NCI-H510A treated with DMSO at 0.1 percent for 48 hours (cell line): ENCODE measurements at places on chromosomes 3 and 15.

GRCh38 chr15:68734352-68734751, 86.3 kb downstream of the ANP32A start:
- DNase-seq, result no peak

GRCh38 chr3:138800248-138800647, 34.5 kb downstream of the PIK3CB start:
- DNase-seq, result no peak

DNA sequence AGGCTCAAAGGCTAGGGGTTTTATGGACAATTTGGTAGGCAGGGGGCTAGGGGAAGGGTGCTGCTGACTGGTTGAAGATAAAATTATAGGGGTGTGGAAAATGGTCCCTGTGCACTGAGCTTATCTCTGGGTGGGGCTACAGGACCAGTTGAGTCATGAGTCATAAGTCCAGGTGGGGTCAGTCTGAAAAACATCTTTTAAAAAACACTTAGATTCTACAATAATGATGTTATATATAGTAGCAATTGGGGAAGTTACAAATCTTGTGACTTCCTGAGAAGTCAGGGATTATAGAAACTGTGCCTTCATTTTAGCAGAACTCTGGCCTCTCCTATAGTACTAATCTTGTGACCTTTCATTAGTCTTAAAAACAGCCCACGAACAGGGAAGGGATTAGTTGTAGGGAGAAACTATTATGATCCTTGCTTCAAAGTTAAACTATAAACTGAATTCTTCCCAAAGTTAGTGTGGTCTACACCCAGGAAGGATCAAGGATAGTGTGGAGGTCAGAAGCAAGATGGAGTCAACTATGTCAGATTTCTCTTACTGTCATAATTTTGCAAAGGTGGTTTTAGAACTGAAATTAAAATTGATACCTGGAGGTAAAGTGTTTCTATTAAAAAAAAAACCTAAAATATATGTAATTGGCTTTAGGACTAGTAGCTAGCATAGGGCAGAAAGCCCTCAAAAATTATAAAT, 130.1 kb downstream of the P2RY1 start:
- no peak for DNase-seq

- no peak for DNase-seq
These were observed 17.7 kb downstream of the PTH1R start for GRCh38 chr3:46895204-46895660.

- no peak for DNase-seq
These were observed 21.4 kb upstream of the PRTG start for GRCh38 chr15:55764398-55764797.

DNA sequence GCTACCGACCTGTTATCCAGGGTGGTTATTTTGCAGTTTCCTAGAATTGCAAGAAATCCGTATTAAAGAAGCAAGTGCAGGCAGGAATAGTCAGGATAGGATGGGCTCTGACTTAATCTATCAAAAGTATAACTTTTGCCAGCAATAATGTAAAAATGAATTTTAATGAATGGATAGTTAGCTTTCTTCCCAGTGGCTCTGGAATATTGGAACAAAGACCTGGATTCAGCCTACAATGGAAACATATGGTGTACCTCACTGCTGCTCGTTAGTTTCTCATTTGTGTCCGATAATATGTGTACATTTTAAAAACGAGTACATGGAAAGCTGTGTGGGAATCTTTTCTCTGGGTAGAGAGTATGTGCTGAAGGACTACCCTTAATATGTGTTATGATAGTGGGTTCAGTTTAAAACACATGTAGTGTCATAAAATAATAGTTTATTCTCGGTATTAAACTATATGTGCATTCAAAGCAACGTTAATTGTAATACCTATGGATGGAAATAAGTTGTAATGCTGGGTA, 805 bp downstream of the SERPINI1 start:
- peak; percentile 14 for DNase-seq

- DNase-seq, result no peak
These were observed 19.8 kb downstream of the MRPS11 start for GRCh38 chr15:88487178-88487795.

GRCh38 chr3:166688665-166689064, 691.4 kb downstream of the ZBBX start:
- no peak for DNase-seq

GRCh38 chr3:101995371-101996046, 146.2 kb downstream of the NFKBIZ start:
- DNase-seq, result no peak

DNA sequence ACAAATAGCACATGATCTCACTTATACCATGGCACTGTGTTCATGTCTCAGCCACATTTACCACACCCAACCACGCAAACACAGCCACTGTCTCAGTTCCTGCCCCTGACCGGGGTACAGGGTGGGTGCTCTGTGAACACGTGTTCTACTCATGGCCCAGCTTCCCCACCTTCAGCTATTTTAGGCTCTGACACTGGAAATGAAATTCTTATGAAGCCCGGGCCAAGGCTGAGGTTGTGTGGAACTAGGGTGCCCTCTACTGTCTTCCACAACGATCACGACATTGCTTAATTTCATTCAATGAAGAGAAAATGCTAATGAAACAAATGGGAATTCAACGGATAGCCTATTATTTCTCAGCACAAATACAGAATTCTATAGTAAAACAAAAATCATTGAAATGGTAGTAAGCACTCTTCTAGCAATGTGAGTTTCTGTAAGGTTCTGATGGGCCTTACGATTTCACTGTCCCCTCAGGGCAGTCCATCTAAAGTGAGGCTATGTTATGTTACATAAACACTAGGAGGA, 2.1 kb upstream of the GABRA5 start:
- DNase-seq, result peak; percentile 27

- DNase-seq, result no peak
These were observed 185.9 kb downstream of the SUCLG2 start for GRCh38 chr3:67468511-67468910.

- DNase-seq, result no peak
These were observed 431.4 kb downstream of the GRM7 start for GRCh38 chr3:7292362-7292761.

DNA sequence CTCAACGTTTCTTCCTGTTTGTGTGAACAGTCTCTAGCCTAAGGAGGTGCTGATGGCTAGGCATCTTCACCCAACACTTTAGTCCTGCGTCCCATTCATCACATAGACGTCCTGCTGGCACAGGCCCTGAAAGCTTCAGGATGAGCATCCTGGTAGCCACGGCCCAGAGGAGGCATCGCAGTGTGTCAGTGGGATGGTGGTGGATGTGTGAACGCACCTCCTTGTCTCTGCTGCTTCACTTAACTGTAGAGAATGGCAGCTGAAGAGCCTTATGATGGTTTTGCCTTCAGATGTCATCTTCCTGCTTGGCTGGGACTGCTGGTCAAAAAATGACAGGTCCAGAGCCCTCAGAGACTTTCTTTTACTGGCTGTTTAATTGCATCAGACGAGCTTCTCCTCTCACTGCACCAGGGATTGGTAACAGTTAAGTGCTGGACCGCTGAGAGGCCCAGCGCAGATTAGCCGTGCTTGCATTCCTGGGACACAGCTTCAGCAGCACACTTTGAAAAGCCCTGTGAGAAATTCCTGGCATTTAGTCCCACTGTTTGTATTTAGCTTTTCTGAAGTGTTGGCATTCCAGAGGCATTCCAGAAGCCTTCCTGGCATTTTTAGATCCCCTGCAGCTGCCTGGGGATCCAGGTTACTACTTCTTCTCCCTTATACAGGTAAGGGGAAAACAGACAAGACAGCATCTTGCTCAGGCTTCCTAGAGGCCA, 132.4 kb upstream of the PLXNA1 start:
- DNase-seq, result no peak

DNA sequence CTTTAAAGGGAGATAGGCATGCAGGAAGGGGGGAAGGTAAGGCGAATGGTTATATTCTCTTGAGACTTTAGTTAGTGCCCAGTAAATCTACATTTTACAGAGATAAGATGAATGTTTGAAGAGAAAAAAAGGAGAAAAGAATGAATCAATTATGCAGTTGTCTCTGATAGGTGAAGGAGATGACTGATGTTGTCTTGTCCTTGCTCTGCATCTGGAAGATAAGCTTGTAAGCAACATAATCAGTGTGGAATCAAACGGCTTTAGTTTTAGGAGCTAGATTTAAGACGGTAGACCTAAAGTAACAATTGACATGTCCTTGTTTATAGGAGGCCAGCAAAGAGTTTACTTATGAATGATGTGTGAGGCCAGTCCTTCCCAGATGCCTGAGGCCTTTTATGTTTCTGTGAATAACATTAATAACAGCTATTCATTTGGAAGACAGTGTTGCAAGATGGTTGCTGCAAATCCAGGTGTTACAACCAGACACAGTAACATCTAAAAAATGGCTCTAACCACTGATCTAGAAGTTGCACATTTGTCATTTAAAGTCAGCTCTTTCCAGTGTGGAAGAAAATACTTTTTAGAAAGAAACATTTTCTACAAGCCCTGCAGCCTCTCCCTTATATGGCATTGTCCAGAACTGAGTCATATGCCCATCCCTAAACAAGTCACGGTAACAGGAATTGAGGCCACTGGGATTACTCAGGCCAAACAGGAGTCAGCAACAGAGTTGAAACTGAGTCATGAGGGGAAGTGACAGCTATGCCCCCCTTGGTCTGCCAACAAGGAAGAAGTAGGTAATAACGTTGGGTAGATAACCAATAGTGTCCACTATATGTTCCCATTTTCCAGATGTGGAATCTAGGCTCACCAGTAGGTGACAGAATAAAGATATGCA, 77.5 kb upstream of the FBN1 start:
- no peak for DNase-seq

DNA sequence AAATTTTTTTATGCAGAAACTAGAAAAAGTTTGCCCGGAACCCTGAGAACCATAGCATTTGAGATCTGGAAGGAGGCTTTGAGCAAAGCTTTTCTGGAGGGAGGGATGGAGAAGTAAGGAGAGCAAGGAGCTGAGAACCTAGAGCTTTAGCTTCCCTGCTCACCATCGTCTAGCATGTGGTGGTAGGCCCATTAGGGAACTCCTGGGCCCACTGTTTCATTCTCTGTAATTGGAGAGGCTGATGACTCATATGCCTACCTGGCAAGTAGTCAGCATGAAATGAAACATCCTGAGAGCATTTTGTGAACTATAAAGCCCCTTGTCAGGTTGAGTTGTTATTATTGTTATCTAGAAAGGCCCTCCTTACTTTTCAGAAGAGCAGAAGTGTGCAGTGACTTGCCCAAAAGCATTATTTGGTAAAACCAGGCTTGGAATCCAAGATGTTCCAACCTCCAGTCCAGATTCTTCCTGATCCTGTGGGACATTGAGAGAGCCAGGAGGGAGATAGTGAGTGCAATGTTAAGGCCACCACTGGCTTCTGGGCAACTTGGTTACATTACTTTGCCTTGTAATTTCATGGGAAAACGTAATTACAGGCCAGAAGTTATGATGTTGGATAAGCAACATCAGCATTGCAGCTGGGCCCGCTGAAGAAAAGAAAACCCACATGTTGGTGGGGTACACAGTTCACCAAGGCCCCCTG, 104.5 kb upstream of the BFSP2 start:
- DNase-seq, result no peak

DNA sequence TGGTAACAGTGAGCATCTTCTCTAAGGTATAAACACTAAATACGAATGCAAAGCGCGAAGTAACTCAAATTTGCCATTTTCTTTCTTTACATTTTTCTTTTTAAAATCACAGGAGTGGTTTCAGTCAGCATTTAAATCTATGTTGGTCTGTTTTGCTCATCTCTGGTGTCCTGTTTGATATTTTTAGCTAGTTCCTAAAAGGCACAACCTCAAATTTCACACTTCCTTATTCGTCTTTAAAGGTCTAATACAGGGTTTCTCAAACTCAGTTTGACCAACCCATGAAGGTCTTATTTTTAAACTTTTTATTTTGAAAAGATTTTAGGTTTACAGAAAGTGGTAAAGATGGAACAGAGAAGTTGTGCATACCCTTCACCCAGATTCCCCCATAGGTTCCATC, 201.1 kb downstream of the MAGI1 start:
- DNase-seq, result no peak

- no peak for DNase-seq
These were observed 22.5 kb downstream of the FAM240A start for GRCh38 chr3:46634856-46635255.

- no peak for DNase-seq
These were observed 115.6 kb upstream of the MANF start for GRCh38 chr3:51269466-51269865.

DNA sequence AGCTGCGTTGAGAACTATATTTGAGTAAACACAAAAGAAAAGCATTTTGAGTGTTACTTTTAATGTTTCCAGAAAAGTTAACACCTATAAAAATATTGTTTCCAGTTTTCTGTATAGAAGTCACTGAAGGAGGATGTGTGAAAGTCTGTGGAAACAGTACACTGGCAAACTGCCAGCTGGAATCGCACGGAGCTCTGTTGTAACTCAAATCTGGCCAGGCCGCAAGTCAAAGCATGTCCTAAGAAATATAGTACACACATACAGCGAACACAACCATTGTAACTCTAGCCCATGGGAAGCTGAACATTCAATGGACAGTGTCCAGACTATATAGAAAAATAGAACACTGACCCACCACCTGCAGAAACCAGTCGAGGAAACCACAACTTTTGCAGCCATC, 657.2 kb downstream of the FHIT start:
- peak; percentile 10 for DNase-seq

DNA sequence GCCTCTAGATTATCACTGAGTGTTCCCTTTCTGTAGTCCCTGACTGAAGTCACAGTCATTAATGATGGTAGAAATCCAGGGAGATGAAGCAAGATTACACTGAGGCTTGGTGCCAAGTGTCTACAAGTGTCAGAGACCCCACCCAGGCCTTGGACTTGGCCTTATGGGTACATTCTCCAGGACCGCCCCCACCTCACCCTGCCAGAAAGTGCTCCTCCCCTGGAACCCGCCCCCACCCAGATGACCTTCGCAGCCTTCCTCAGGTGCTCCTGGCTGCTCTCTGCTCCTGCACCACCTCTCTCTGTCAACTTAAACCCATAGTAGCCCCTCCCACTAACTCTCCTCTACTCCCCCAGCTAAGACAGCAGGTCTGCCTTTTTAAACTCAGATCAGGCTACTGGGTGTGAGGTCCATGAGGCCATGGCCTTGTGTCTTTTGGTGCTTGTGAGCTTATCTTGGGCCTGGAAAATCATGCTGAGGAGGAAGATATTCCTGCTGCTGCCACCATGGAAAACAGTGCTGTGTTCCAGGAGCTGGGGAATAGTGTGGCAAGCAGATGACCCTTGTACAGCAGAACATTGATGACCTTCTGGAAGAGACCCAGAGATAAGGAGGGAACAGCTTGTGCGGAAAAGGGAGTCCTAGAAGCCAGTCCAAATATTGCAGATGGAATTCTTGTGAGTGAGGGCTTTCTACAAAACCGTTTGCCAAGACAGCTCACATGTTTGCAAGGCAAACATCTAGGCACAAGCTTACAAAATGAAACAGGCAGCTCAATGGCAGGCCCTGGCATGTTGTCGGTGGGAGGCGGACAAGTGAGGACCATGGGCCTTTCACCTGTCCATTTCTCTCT, 40.3 kb upstream of the NDUFB4 start:
- no peak for DNase-seq

DNA sequence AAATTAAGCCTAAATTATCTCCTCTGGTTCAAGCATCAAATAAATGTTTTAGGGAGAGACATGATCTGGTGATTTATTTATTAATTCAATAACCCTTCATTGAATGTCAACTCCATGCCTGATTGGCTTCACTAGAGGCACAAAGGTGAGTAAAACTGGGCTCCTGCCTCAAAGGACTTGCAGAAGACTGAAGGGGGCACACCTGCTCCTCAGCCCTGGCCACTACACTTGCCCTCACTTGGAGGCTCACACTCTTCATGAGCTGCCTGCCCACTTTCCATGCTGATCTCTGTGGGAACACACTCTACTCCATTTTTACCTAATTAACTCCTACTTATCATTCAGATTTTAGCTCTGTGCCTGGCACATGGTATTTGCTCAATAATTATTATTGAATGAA, 84.4 kb upstream of the KCNMB2 start:
- DNase-seq, result peak; percentile 14
